ENCODE measurements at places on chromosomes 5 and 9. TPM values are rescaled to one million over a fixed set of nuclear protein-coding genes. Genes with fewer than 3 reads are reported as not detected.

DNA sequence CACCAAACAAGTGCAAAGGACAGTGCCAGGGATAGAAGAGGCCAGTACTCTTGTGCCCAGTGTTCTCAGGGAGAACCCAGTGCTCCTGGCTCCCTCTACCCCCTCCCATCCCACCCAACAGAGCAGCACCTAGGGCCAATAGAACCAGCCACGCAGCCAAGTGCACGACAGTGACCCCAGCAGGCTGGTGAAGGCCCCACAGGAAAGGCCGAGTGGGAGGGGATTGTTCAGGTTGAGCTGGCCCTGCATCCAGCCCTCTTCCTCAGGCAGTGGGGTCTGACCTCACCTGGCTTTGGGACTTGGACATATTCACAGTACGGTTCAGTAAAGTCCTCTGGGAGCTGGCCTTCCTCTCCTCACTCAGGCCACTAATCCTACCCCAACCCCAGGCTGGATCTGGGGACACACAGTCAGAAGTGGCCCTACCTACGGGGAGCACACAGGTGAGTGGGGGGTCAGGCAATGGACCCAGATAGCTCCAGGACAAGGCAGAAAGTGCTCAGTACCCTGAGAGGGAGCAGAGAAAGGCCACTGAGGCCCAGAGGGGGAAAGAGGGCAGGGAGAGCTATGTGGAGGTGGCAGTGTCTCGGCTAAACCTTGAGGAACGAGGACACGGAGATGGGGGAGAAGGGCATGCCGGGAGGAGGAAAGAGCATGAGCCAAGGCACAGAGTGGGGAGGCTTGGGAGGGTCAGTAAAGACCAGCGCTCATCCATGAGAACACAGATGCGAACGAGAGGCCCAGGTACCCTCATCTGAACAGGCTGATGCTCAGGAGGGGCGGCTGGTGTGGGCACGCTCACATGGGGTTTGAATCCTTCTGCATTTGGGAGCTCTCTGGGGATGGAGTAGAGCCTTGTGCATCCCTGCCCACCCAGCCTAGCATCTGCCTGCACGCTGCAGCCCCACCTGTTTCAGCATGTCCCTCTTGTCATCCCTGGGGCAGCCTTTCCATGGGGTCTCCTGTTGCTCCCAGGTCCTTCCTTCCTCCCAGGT is 25.6 kb downstream of the POLR1E start:
- ATAC-seq: no peak

FBP2 gene
- total RNA-seq: not detected

DNA sequence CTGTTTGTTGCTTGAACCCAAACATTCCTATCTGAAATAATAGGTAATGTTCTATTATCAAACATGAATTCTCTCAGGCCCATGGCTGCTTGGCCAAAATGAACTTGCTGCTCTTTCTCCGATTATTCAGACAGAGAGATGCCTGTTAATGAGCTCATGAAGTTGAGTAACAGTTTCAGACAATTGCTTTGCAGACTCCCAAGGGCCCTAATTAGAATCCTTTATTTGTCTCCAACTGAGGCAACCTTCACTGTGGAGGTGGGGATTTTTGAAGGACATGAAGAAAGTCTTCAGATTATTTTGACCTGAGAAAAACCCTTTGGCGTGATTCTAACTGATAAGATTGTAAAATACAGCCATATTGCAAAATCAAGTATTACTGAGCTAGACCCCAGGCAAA is 466.7 kb downstream of the NFIB start:
- no peak for ATAC-seq

C9orf153 gene
- total RNA-seq: 1.0 TPM

GCNT4 gene
- 0.91 TPM for total RNA-seq

DNA sequence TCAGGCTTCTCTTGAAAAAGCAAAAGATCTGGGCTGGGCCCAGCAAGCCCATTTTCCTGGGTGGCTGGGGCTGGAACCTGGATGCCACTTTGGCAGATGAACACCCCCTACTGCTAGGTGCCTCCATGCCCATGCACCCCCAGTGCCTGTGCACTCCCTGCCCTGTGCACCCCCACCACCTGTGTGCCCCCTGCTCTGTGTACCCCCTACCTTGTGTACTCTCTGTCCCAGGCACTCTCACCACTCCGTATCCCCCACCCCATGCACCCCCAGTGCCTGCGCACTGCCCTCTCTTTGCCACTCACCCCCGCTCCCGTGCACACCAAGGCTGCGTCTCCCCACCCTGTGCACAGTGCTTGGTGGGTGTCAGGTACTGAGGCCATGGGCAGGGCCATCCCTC is 14.2 kb downstream of the UNC5A start:
- no peak for ATAC-seq

TMEM174 gene
- total RNA-seq: not detected

- no peak for ATAC-seq
Measured at GRCh38 chr9:93167185-93167584, 16.8 kb upstream of the WNK2 start.
